ENCODE measurements at places on chromosomes 4 and X. TPM values are rescaled to one million over a fixed set of nuclear protein-coding genes. Genes with fewer than 3 reads are reported as not detected.

DNA sequence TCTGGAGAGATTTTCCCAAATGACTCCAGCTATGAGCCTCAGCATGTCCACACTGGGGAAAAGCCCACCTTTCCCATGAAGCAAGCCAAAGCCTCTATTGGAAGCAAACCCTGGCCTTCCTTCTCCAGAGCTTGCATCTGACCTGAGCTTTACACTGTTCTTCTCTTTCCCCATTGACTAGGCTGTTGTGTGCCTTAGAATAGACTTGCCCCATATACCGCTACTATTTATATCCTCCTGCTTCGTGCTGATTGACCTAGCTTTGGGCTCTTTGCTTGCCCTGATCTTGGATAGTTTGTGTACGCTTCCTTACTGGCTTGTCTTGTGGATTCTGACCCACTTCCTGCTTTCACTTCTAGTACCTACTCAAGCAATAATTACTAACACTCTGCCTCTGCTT, 30.9 kb downstream of the FAM9B start:
- H3K27me3 ChIP-seq: peaks cover 2% of the 10 kb centered on the region
- no peaks in the 10 kb centered on the region for H3K36me3 ChIP-seq
- H3K4me3 ChIP-seq: no peak overlapping the region
- no peak for DNase-seq

DNA sequence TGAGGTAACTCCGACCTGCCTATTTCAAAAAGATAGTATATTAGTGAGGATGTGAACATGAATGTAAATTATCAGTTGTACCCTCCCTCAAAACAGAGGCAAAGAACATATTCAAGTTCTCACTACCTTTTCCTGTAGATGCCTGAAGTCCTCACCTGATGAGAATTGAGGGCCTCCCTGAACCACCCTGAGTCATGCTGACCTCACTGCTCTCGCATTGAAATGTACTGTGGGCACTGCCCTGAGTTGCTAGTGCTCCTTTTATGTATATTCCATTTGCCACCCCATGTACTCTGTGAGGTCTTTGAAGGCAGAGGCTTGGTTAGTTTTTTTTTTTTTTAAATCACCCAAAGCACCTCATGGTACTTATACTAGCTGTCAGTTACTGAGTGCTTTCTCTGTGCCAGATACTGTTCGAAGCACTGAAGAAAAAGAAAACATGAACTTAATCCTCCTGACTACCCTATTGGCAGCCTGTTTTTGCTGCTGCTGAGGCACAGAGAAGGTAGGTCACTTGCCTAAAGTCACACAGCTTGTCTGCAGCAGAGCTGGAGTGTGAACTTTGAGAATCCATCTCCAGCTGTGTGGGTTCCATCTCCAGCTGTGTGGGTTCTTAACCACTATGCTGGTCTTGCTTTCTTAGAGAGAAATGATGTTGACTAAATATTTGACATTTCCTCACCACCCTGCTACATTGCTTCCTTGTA, 253.1 kb upstream of the GPC4 start:
- H3K4me1 ChIP-seq: peaks cover 9% of the 10 kb centered on the region
- no peak overlapping the region for H3K4me3 ChIP-seq
- no peak overlapping the region for H3K27ac ChIP-seq
- DNase-seq: no peak

GRCh38 chr4:91147067-91147466, 1019.9 kb downstream of the CCSER1 start:
- no peaks in the 10 kb centered on the region for H3K36me3 ChIP-seq
- no peak overlapping the region for H3K27ac ChIP-seq
- peaks cover 4% of the 10 kb centered on the region for H3K27me3 ChIP-seq
- no peaks in the 10 kb centered on the region for H3K4me1 ChIP-seq
- no peak overlapping the region for H3K4me3 ChIP-seq
- no peak for DNase-seq

GRCh38 chrX:124726881-124727280, 380.5 kb downstream of the SH2D1A start:
- peaks cover 17% of the 10 kb centered on the region for H3K27me3 ChIP-seq
- H3K4me3 ChIP-seq: no peak overlapping the region
- no peaks in the 10 kb centered on the region for H3K36me3 ChIP-seq

GRCh38 chr4:2858451-2859217, 15.0 kb downstream of the ADD1 start:
- no peaks in the 10 kb centered on the region for H3K27me3 ChIP-seq
- no peak overlapping the region for H3K27ac ChIP-seq
- DNase-seq: no peak
- H3K36me3 ChIP-seq: peaks cover 16% of the 10 kb centered on the region
- H3K4me3 ChIP-seq: no peak overlapping the region

TBL1X gene
- total RNA-seq: 39.9 TPM

SULT1B1 gene
- 1.2 TPM for total RNA-seq

EPHA5 gene
- 149 TPM for total RNA-seq

NHS gene
- total RNA-seq: 4.3 TPM

Measured in osteocyte (in vitro differentiated cells).